ENCODE measurements at places on chromosomes 1 and 21.

DNA sequence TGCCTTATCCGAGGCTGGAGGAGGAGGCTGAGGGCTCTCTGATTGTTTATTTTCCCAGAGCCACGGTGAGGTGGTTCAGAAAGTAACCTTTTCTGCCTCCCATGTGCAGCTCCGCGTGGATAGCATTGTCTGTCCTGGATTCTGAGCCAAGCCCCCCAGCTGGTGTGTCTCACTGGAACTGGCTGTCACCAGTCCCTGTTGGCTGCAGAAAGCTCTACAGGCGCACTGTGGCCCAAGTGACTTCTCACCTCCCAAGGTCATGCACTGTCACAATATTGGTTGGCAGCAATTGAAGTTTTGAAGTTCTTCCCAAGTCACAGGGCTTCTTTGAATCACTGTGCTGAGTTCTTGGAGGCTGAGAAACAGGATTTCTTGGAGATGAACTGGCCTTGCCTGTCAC, 8.2 kb downstream of the BMP8A start:
- DNase-seq: no peak

GRCh38 chr1:84300501-84300900, 1.0 kb upstream of the SAMD13 start:
- no peak for DNase-seq

GRCh38 chr1:101451888-101452287, 215.1 kb downstream of the S1PR1 start:
- DNase-seq: no peak

GRCh38 chr1:67604778-67605177, 80.2 kb upstream of the GADD45A start:
- no peak for DNase-seq

- no peak for DNase-seq
Measured at GRCh38 chr1:39545531-39545930, 31.1 kb downstream of the PABPC4 start.

DNA sequence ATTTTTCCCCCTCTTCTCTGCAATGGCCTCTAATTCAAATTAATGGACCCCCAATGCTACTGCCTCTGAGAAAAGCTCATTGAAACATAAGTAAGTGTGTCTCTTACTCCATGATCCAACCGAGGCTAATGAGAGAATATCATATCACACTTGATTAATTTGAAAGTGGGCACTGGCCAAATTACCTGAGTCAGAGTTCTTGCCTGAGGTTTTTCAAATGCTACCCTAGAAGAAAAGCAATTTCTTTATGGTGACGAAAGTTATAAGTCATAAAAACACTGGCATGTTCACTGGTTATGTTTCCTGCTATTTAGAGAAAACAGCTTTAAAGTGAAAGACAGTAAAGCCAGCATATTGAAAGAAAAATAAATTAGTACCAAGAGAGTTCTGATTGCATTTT, 368.8 kb upstream of the TMPRSS15 start:
- no peak for DNase-seq

Data from AG04449 (cell line).